Activated T-helper 1 cell treated with anti-CD3 and anti-CD28 coated beads, Interleukin-2, amount 50 U/mL, for 16 hours (primary cell): ENCODE measurements at places on chromosomes 5 and 9.

DNA sequence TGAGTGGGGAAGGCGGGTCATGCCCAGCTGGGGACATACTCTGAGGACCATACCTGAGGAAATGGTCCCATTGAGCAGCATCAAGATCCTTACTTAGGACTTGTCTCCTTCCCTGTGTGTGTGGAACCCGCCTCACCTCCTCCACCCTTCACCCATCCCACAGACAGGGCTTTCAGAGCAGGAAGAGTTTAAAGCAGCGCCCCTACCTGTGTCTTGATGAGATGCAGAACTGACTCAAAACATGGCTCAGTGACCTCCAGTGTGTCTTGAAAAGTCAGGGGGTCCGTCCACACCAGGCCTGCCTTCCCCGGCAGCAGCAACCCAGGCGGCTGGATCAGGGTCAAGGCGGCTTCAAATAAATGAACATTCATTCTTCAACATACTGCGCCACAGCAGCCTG, 38.4 kb downstream of the PLAC8L1 start:
- DNase-seq, result no peak

GRCh38 chr9:84874596-84874995, 205.1 kb downstream of the NTRK2 start:
- no peak for DNase-seq

DNA sequence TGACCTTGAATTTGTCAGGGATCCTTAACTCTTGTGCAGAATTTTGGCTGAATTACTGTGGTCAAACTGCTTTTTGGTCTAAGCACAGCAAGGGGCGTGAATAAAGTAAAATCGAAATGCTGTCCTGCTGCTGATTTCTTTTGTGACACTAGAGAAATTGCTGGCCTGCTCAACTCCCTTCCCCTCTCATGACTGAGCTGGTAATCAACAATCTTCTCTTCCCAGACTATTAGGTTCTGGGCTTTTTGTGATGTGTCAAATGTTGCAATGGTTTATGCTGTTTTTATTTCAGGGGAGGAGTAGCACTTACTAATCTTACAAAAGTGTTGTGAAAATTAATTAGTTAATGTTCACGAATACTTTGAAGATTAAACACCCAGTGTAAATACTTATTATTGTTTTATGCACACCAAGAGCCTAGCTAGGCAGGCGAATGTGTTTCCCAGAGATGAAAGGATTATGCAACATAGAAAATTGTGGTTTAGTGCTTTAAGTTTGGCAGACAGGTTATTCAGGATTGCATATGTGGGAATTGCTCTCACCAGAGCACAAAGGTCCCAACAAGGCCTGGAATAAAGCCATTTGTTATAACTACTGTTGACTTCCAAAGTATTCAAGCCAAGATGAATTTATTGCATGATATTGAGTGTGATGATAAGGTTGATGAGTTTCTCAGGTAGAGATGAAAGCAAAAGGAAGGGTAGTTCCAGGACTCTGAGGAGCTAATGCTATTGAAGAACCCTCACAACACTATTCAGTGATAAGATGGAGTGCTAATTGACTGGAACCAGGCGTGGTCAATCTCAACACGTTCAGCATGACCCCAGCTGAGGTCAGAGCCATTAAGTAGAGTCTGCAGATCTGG, 280.7 kb upstream of the ZNF608 start:
- DNase-seq, result no peak

- DNase-seq, result no peak
Measured at GRCh38 chr5:92917044-92917443, 664.0 kb downstream of the NR2F1-AS1 start.

- no peak for DNase-seq
Measured at GRCh38 chr9:15444141-15444540, 21.5 kb downstream of the SNAPC3 start.

- no peak for DNase-seq
Measured at GRCh38 chr5:169268019-169268418, 32.9 kb downstream of the SLIT3 start.

DNA sequence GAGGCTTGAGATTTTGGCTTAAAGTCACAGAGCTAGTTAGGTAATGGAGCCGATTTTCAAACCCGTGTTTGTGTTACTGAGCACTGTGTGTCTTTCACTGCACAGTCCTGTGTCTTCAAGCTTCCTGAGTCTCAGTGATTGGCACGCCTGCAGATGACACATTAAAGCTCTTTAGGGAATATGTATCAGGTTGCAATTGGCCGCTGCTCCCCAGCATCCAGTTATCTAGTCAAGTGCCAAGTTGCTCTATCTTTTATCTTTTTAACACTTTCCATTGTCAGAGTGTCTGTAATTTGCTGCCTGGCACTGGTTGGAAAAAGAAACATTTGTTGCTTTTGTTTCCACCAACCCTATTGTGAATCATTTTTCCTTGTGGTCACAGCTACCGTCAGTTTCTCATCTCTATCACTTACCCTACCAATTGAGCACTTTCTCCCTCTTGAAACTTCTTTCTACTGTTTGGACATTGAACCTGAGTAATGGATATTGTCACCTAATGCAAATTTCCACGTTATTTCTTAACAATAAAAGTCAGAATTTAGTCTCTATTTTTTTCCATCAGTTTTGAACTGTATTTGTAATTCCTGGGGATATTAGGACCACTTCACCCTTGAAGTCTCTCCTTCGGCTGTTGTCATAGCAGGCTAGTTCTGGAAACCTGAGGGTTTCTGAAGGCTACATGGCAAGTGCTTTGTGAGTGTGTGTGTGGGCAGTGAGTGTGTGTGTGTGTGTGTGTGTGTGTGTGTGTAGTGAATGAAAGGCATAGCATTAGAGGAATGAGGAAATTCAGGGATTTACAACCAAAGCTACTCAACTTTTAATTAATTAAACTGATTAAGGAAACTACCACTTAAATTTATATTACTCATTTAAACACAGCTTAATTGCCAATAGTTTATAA, 274.3 kb downstream of the ISL1 start:
- DNase-seq, result no peak

DNA sequence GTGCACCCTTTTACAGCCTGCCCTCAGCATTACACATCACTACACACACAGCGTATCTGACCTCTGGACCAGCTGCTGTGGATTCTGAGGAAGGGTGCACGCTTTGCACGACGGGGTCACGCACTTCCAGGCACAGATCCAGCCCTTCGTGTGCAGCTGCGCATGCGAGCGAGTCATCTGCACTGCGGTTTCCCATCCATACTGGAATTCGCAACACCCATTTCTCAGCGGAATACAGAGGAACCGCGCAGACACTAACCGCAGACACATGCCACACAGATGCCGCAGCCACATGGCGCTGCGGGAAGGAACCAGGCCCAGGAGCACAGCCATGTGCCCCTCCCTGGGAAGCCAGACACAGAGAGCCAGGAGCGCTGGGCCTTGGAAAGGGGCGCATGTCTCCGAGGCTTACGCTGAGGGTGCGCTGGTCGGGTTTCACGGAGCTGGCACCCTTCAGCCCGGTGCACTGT, 43.5 kb downstream of the PNPLA7 start:
- no peak for DNase-seq

DNA sequence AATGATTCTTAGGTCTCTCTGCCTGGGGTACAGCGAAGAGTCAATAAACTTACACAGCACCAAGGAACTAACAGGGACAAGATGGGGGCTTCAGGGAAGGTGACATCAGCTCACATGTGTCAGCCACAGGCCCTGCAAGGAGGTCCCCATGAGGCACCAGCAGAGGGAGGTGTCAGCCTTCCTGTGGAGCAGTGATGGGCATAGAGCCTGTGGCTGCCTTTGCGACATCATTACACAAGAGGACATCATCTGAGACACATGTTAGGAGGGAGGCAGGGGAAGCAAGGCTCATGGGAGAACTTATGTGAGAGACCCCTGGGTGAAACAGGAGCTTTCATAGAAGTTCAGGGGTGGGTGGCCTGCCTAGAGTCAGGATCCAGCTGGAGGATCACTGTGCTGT, 389.6 kb downstream of the SEMA5A start:
- no peak for DNase-seq

DNA sequence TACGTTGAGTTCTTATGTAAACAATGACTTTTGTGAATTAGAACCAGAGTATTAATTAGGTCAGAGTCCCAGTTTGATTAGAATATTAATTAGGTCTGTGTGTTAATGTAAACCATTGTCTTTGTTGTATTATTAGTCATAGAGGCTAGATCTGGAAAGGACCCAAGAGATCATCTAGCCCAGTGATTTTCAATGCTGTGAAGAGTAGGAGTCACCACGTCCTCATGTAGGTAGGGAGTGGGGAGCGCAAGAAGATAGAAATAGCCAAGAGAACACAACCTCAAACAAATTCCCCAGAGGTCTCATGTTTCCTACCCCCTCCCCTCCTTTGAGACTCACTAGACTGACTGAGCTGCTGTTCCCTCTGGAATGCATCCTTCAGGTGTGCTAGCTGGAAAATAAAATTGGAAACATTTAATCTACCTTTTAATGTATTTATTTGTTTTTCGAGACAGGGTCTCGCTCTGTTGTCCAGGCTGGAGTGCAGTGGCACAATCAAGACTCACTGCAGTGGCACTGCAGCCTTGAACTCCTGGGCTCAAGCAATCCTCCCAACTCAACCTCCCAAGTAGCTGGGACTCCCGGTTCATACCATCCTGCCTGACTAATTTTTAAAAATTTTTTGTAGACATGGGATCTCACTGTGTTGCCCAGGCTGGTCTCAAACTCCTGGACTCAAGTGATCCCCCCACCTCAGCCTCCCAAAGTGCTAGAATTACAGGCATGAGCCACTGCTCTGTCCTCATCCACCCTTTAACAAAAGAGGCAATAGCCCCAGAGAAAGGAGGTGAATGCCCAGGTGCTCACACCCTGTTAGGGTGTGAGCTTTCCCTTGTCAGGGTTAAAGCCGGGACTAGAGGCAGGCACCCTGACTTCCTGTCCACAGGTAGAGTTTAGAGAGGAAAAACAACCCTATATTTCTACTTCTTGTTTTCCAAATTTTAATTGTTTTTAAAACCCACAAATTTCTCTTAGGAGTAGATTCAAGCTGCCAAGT, 92.9 kb downstream of the INIP start:
- no peak for DNase-seq

DNA sequence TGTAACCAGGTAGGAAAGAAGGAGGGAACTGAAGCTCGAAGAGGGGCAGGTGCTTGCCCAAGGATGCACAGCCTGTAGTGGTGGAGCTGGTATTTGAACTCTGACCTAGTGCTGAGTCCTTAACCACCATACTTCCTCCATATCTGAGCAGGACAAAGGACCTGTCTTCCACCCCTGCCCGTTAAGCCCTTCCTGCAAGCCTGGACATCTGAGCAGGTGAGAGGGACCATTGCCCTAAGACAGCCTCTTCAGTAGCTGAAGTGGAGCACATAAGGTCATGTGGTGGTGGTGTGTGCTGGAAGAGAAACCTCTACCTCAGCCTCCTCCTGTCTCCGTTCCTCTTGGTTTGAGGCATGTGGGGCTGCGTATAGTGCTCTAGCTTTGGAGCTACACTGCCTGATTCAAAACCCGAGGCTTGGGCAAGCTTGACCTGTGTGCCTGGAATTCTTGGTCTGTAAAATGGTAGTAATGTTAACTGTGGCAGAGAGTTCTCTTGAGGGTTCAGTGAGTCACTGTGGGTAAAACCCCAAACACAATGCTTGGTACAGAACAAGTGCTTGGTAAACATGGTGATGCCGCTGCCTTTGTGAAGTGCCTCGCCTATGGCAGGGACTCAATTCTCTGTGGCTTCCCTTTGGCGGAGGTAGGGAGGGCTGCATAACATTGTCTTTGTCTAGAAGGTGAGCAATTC, 7.4 kb downstream of the GALNT10 start:
- DNase-seq, result peak; percentile 42

DNA sequence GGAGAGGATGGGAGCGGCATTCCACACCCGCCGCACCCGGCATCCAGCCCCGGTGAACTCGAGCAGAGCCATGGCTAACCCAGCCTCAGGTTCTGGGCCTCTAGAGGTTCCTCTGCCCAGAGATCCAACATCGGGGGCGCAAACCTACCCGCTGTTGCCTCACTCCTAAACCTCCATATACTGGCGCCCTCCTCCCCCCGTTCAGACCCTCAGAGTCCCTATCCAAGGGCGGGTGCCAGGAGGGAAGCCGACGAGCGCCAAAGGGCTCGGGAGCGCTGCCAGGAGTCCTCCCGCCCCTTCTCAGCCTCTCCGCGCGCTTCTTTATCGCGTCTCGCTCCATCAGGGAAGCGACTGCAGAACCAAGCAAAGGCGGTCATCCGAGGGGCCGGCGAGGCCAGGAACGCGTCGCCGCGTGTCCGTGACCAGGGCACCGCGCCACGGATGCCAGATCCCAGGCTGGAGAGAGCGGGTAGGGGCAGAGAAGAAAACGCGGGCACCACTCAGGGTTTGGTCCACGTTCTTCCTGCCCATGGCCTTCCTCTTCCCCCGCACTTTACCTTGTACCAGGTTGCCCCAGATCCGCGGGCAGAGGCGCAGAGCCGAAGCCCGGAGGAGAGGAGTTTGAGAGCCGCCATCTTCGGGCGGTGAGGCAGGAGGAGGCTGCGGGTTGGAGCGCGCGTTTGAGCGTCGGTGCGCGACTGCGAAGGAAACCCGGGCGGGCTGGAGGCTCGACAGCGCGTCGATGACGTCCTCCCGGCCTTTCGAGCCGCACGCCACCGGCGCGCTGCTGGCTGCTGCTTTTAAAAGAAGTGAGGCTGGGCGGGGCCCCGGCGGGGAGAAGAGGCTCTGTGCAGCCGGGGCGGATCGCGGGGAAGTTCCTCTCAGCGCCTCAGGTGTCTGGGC, at the start of gene OXCT1:
TSS of gene OXCT1 (minus strand) at position 702 of the 903 bp plus-strand sequence. CDS start at position 635, 67 bp downstream.
- DNase-seq, result peak; percentile 85

GRCh38 chr5:149062371-149063016, 368 bp downstream of the SH3TC2 start:
- no peak for DNase-seq

GRCh38 chr9:114834386-114834785, 28.5 kb upstream of the TNFSF15 start:
- DNase-seq, result no peak

DNA sequence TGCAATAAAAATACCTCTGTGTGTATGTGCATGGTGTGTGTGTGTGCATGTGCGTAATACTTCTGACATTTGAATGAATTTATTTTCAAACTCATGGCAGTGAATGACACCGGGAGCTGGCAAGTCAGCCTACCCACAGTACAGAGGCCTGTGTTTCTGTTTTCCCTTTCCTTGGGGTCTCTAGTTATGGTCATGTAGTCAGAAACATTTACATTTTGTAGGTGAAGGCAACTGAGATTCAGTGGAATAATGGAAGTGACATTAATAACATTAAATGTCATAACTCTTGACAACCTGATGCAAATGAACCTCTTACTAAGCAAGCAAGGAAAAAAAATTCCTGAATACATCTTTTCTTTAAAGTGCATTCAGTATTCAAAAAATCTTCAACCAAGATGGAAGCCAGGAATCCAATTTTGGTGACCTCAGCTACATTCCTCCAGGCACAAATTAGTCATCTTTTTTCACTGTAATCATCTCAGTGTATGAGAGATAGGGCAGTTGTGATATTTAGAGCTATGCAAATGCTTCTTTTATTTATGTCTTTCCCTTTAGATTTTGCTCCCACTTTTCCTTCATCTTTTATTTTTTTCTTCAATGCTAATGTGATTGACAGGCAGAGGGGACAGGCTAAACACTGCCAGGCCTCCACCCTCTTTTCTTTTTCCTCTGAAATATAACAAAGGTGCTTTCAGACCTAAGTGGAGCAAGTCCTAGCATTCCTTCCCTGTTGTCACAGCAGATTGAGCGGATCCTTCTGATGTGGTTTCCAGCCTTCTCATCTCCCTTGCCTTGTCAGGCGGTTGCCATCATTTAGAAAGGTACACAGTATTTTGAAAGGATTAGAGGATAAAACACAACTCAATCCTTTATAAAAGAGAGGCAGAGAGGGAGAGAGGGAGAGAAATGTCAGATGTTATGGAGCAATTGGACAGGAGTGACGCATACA, 569.8 kb upstream of the ADAMTS16 start:
- DNase-seq, result no peak
